ENCODE measurements at places on chromosomes 11 and 22. TPM values are rescaled to one million over a fixed set of nuclear protein-coding genes. Genes with fewer than 3 reads are reported as not detected.

GRCh38 chr11:35038211-35038928 lies 100.6 kb upstream of the CD44 start:
- no peak for DNase-seq

- DNase-seq: no peak
Observed at GRCh38 chr22:21612858-21613257, 17.0 kb downstream of the YDJC start.

DNA sequence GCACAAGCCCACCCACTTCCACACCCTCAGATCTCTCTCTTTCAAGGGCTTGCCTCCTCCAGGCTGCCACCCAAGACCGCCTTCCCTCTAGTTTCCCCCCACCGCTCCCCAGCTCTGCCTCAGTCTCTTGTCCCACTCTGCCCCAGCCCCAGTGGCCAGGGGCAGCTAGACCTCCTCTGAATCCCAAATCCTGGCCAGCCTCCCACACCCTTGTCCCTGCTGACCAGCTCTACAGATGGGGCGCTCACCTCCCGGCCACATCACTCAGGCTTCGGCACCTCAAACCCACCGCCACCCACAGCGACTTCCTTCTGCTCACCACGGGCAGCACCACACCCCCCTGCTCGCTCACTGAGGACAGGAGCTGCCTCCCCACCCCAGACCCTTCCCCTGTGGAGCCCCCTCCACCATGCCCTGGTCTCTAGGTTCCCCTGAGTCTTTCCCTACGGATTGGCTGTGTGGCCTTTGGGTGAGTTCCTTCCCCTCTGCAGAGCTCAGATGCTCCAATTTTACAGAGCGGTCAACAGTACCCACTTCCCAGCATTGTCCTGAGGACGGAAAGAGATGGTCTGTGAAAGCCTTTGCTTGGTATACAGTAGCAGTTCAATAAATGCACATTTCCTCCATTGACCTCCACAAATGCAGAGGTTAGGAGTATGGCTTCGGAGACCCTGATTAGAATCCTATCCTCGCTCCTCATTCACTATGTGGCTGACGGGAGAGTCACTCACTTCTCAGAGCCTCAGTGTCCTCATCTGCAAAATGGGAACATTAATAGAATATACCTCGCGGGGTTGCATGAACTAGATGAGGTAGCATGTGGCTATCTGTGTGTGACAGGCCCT lies 11.5 kb upstream of the SPI1 start:
- no peak for DNase-seq

DNA sequence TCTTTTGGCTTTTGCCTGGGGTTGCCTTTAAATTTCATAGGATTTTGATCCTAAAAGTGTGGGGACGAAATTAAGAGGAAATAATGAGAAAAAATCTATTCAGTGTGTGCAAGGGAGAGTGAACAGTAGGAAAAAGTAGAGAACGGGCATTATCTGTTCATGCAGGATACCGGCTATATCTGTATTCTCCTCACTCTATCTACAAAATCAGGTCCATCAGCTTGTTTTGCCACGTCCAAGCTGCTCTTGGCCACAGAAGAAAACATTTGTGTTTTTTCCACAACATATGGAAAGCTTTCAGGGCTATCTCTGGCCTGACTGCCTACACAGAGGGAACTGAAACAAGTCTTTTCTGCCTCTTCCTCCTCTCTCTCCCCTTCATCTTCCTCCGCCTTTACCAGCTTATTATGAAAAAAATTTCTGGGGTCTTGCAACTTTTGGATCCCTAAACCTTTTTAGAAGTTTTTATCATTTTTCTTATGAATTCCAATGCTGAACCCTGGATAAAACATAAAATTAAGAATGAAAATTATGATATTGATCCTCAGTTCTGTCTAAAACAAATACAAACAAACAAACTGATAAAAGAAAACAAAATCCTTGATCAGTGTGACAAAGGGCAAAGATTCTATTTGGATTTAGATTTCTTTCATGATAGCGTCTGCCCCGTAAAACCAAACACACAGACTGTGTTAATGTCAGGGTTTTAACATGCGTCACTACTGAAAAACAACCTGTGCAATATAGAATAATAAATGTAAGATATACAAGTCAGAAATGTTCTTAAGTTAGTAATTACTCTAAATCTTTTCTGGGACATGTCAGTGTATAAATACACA lies 219.7 kb downstream of the CNTN5 start:
- DNase-seq: no peak

DNA sequence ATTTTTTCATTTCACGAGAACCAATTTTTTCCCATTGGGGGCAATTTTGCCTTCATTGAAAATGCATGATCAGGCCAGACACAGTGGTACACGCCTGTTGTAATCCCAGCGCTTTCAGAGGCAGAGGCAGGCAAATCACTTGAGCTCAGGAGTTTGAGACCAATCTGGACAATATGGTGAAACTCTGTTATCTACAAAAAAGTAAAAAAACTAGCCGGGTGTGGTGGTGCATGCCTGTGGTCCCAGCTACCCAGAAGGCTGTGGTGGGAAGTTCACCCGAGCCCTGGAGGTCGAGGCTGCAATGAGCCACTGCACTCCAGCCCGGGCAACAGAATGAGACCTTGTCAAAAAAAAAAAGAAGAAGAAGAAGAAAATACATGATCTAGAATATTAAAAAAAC lies 19.2 kb upstream of the UPK3A start:
- no peak for DNase-seq

- DNase-seq: no peak
Observed at GRCh38 chr11:1777737-1778136, 14.0 kb upstream of the CTSD start.

GRCh38 chr11:129766898-129767604 lies 48.6 kb upstream of the TMEM45B start:
- no peak for DNase-seq

- DNase-seq: no peak
Observed at GRCh38 chr11:114163830-114164401, 104.4 kb downstream of the ZBTB16 start.

GRCh38 chr11:64121663-64122410 lies 44.1 kb downstream of the MACROD1 start:
- DNase-seq: no peak

The DKK3 gene
- 81.3 TPM for polyA plus RNA-seq

The OR52A1 gene
- polyA plus RNA-seq: not detected

The GNAZ gene
- 5.0 TPM for polyA plus RNA-seq

The RASSF10 gene
- polyA plus RNA-seq: 25.3 TPM

The ANO5 gene
- 4.4 TPM for polyA plus RNA-seq

The MPPED1 gene
- 0.60 TPM for polyA plus RNA-seq

The BIK gene
- 0.94 TPM for polyA plus RNA-seq

The ARHGAP20 gene
- polyA plus RNA-seq: 4.1 TPM

All from right renal cortex interstitium (tissue), 3 donors.